EH (cell line): ENCODE measurements at places on chromosomes 3 and 15.
A peak's percentile ranks its signal among the peaks of the same experiment; 100 is the strongest.

DNA sequence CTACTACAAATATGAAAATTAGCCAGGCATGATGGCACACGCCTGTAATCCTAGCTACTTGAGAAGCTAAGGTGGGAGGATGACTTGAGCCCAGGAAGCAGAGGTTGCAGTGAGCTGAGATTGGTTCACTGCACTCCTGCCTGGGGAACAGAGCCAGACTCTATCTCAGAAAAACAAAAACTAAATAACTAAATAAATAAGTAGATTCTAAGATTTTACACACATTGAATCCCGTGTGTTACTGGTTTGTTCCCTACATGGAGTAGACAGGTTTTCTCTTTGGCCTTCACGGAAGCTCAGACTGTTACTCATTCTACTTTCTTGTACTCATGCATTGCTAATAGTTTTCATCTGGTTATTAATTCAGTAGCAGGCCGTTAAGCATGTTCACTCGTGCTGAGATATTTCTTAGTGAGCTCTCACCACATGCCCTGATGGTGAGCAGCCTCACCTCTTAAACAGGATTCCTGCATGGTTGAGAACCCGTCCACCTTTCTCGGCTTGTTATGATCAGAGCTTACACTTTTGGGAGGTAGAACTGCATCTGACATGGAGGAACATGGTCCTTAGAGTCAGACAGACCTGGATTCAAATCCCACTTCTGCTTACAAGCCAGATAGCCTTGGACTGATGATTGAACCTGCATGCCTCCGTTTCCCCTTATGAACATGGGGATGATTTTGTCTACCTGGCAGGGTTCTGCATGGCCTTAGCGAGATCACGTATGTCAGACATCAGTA is 49.1 kb downstream of the CMTM7 start:
- DNase-seq, result peak; percentile 44

DNA sequence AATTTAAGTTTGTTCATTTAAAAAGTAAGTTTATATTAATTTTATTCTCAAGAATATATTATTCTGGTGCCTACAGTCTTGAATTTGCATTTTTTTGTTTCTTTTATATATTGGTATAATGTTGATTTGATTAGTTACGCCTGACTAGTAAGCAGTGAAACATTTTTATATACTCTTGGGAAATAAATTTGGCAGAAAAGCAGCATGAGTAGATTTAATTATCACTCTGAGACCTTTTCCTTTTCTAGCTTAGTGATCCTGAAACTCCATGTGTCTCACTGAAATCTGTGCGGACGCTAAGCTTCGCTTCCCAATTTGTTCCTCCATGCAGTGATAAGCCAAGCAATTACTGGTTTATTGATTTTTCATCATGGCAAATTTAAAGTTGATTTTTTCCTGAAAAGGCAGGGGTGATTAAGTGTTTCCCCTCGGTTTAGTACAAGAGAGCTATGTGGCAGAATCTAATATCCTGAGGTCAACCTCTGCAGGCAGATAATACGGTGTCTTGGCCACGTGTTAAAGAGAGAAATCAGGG is 87.2 kb upstream of the MLF1 start:
- no peak for DNase-seq

DNA sequence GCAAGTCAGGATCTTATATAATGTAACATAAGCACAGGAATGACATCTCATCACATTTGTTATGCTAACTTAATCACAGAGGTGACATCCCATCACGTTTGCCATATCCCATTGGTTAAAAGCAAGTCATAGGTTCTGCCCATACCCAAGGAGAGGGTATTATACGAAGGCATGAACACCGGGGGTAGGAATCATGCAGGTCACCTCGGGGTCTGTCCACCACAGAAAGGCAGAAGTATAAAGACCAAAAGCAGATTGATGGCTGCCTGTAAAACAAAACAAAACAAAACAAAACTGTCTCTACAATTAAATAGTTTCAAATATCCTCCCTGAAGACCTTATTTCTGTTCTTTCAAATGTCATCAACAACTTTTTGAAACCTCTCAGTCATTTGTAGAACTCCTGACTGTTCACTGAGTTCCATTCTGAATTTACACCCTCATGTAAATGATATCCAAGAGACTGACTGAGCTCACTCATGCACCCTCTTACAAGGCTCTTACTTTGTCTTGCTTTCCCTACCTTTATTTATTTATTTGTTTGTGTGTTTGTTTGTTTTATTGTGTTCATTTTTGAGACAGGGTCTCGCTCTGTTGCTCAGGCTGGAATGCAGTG is 22.7 kb upstream of the ZNF639 start:
- DNase-seq, result no peak

DNA sequence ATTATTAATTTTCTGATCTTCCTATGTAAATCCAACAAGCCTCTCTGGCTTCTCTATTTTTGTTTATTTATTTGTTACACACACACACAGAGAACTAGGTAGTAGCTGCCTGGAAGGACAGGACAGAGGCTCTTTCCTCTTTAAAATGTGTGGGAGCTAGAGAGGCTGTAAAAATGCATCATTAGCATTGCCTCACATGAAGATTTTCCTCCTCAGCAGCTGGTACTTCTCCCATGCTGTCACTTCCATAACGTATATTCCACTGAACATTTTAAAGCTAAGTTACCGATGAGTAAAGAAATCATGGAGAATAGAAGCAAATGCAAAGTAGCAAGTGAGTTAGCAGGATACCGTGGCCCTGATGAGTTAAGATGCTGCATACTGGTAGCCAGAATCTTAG is 63.9 kb downstream of the IMPG2 start:
- DNase-seq, result no peak

DNA sequence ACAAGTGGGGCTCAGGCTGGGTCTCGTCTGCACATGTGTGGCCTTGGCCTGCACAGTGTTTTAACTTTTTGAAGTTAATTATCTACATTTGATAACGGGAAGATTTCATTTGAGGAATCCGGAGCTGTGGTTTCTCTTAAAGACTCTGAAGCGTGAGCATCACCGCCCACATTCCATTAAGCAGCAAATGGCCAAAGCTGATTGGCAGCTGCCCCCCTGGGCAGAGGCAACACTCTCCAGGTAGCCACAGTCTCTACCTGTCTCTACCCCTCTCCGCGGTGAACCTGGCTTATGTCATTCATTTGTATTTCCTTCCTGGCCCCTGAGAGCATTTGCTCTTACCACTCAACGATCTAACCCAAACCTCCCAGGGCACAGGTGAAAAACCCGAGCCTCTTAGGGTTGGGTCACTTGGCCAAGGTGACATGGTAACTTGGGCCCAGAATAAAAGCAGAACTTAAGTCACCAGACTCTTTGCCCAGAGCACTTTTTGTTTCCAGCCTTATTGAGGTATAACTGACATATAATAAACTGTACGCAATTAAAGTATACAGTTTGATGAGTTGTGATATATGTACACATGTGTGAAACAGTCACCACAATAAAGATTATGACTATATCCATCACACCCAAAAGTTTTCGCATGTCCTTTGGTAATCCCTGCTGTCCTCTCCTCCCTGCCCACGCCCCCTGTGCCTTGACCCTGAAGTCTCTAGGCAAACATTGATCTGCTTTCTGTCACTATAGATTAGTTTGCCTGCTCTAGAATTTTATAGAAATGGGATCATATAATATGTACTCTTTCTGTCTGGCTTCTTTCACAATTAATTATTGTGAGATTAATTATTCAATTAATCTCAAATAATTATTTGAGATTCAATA is 245.7 kb upstream of the HES1 start:
- DNase-seq, result no peak
